Stimulated activated CD4-positive, alpha-beta T cell treated with anti-CD3 and anti-CD28 coated beads, Interleukin-15, amount 100 ng/mL, for 48 hours (primary cell): ENCODE measurements at places on chromosomes 3 and 15.

- DNase-seq = no peak
Measured at GRCh38 chr15:62306851-62307504, 141.9 kb upstream of the C2CD4B start.

GRCh38 chr15:67063689-67064606 lies 1.5 kb upstream of the SMAD3 start:
- no peak for DNase-seq

DNA sequence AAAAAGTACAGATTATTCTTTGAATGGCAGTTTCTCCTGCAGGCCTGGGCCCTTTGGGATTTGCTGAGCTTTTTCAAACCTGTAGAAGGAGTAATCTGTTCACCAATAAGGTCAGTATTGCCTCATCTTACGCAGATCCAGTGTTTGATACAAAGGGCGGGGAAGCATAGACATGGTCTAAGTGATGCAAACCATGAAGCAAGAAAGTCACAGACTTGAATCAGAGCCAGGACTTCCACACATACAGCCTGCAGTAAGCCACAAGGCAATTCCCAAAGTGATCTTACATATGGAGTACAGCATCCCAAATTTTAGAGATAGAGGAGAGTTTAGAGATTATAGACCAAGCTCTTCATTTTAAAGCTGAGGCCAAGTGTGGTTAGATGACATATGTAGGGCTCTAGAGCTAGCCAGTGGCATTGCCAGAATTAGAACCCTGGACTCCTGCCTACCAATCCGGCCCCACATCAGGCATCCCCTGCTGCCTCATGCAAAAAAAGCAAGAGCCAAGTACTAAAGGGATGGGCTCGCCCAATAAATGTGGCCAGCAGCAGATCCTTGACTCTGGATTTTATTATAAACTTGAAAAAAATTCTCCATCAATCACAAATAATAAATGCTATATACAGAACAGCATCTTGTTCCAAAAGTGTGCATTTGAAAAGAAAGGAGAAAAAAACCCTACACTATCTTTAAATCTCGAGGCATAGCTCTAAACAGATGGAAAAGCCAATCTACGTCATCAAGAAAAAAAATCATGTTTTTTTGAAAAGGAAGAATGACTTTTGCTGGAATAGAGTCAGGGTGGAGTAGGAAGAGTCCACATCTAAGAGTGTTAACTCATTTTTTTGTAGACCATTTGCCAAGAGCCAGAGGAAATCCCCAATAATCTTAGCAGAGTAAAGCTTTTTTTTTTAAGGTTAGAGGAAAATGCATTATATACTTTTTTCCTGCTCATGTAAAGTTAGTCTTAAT lies 24.0 kb downstream of the ABI3BP start:
- no peak for DNase-seq

DNA sequence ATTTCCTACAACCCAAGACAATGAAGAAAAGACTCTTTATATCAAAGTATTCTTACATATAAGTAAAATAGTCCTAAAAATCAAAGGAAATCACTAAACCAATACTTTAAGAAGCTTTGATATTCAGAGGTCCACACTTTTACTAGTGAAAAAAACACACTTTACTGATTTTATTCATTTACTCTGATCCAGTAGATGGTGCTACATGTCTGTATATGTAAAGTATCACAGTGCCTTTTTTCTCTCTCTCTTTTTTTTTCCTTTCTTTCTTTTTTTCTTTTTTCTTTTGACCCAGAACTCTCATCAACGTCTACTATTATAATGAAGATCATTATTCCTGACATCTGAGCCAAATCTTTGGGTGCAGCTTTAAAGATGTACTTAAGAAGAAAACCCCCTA lies 10.8 kb upstream of the CCDC39 start:
- DNase-seq = no peak

DNA sequence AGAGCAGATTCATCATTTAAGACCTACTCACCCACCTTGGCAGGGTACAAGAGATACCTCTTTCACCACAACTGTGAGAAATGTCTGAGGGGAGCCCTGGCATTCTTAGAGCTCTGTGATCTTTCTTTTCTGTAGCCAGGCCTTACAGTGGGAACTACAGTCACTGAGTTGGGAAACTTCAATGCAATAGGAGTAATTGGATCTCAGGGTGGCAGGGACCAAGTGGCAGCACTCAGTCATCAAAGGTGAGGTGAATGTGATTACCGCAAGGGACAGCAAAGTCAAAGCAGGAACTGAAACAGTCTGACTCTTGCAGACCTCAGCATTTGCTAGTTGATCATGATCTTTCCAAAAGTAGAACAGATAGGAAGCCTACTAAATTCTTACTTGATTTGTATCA lies 7.2 kb upstream of the MCF2L2 start:
- DNase-seq = no peak

DNA sequence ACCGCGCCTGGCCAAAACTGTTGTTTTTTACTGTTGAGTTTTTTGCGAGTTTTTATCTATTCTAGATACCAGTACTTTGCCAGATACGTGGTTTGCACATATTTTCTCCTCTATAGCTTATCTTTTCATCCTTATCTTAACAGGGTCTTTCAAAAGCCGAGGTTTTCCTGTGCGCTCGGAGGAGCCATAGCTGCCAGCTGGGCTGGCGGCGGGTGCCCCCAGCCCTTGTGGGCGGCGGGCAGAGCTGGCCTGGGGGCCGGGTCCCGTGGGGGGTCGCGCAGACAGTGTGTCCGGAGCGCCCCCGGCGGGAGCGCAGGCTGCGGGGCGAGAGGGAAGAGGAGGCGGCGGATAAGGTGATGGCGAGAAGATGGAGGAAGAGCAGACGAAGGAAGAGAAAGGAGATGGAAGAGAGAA lies 11.1 kb upstream of the EIF4A2 start:
- DNase-seq = no peak

DNA sequence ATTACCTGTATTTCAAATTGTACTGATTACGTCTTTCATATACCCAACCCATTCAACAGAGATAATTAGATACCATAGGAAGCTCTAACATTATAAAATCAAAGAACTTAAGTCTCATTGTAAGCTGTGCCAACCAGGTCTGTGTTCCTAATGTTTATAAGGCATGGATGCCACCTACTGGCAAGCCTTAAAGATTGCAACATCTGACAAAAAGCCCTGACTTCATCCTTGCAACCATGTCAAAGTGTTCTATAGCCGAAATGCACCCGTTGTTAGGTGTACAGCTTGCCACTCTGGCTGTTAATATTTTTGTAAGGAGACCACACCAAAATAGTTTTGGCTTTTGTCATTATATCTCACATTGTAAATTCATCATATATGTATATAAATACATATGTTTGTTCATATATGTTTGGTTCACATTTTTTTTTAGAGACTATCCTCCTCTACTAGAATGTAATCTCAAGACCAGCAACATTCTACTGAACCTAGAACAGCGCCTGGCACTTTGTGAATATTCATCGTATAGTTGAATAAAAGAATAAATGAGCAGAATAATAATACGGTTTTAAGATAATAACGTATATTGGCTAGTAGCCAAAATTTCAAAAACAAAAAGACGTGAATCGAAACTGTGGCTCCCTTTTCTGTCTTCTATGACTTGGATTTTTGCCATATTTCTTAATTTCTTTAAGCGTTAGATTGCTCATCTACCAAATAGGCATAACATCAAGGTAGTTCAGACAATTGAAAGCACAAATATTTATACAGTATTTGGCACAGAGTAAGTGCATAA lies 258.1 kb downstream of the TBL1XR1 start:
- no peak for DNase-seq

- no peak for DNase-seq
Measured at GRCh38 chr3:55157731-55158130, 229.9 kb upstream of the LRTM1 start.

DNA sequence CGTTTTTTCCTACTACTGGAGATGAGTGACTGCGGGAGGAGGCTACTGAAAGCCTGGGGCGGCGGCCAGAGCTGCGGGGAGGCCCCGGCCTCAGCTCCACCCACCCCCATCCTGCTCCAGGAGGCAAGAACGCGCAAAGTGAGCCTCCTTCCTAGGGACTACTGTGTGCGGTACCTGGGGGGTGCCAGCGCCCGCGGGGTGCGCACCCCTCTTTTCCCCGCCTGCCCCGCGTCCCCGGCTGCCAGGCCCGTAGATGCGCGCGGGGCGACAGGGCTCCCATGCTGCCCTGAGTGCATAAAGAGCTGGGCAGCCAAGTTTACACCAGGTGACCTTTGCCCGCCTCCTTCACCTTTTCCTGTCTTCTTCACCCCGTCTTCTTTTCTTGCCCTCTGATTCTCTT lies 2.5 kb upstream of the USF3 start:
- DNase-seq = no peak

GRCh38 chr15:99344639-99345038 lies 93.4 kb downstream of the LRRC28 start:
- DNase-seq = no peak

DNA sequence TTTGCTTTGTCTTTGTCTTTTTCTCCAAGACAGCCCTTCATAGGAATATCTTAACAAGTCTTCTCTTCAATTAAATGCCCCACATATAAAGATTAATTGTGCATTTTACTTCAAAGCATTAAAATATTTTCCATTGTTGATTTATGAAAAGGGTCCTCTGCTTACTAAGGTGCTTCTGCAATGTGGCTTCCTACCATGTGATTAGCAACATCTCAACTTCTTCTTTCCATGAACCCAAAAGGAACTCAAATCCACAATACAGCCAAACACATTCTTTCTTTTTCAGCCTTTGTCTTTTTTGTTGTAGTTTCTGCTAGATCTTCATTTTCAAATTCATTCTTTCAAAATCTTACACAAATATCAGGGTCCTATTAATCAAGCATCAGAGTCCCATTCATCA lies 309.2 kb downstream of the NSUN3 start:
- no peak for DNase-seq

DNA sequence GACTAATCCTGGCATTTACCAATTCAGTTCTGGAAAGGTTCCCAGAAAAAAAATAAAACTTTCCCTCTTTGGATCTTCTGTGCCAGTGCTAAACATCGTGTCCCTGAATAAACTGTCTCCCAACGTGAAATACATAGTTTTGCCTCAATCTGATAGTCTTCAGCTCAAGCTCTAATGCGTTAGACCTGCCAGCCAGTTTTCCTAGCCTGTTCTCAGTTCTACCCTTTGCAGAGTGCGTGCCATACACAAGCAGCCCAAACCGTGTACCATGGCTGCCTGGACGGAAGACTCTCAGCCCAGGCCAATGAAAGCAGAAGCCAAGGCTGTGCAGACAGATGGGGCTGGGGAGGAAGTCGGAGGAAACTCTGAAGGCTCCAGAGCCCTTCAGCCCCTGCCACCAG lies 11.4 kb upstream of the OCA2 start:
- no peak for DNase-seq

DNA sequence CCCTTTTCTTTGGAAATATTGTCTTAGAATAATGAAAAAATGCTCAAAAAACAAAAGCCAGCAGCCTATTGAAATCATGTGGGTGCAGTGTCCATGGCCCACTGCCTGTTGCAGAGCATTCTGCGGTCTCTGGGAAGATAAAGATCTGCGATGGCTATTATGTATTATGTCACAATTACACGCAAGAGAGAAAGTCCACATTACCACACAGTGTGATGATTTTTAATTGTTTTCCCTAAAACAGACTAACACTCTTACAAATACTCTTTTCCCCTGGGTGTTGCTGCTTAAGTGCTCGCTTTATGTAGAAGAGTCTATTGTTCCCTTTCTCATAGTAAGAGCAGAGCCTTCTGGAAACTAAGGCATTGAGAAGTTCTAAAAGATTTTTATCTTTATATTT lies 32.2 kb downstream of the SSR3 start:
- no peak for DNase-seq

GRCh38 chr3:159632128-159632527 lies 356.5 kb upstream of the IL12A start:
- DNase-seq = no peak

DNA sequence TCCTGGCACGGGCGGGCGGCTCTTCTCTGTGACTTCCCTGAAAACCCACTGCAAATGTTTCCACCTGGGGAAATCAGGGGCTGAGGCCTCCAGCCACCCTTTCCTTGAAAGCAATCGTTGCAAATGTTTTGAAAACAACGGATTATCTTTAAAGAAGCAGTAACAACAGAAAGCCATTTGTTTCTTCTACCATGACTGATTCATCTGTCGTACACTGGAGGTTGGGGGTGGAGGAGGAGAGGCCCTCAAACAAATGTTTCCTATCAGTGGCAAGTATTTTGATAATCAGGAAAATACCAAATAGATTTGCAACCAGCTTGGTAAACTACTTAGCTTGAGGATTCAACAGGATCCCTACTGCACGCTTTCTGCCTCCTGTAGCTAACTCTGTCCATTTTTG lies 114.9 kb downstream of the PDZRN3 start:
- DNase-seq = no peak

GRCh38 chr3:36908647-36909180 lies 36.1 kb downstream of the TRANK1 start:
- DNase-seq = no peak

DNA sequence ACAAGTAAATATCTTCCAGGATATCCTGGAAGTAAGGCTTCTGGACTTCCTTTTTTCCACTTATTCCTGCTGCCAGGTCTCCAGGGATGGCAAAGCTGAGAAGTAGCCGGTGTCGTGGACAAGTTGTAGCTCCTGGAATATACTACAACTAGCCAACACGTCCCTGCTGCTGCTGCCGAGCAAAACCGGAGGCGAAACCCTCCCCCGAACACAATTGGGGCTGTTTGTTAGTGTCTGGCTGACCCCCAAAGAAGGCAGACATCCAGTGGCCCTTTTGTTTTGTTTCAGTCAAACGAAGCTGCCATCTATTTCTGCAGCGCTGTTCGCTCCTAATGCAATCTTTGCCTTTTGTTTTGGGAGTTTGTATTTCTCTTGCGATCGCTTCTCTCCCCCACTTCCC lies 45.3 kb upstream of the EIF5A2 start:
- no peak for DNase-seq

DNA sequence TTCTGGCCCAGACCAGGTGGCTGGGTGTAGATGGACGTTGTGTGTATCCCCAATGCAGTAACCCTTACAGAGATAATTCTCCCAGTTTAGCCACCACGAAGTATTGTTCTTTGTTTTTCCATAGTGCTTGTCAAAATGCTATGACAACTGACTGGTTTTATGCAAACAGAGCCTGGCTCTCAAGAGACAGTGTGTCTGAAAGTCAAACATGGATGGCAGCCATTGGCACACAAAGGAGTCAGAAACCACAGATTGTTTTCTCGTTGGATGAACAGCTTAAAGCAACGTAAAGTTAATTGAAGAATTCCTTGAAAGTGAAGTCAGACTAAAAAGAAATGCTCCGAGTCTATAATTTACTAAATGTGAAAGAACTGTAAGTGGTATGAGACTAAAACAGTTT lies 91.2 kb downstream of the FILIP1L start:
- DNase-seq = no peak

DNA sequence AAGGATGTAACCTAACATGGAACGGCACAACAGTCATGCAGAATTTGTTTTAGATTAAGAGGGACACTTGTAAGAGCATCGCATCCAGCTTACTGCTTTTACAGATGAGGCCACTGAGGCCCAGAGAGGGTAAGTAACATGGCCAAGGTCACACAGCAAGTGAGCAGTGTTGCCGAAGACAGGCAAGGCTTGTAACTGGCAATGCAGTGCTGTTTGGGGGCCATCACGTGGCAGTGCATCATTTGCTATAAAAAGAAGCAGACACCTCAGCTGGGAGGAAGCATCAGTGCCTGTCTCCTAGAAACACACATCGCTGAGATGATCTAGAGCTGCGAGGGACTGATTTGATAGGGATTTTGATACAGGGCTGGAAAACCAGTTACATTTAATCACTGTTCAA lies 108.2 kb upstream of the PROK2 start:
- DNase-seq = no peak

GRCh38 chr15:47661661-47662180 lies 55.6 kb upstream of the SEMA6D start:
- no peak for DNase-seq

- no peak for DNase-seq
Measured at GRCh38 chr3:9013782-9014563, 50.7 kb upstream of the RAD18 start.

- no peak for DNase-seq
Measured at GRCh38 chr3:65070968-65071367, 383.2 kb upstream of the ADAMTS9 start.
